ENCODE measurements at places on chromosomes 3 and 15. TPM values are rescaled to one million over a fixed set of nuclear protein-coding genes. Genes with fewer than 3 reads are reported as not detected.

SERINC4 gene
- total RNA-seq, result 0.15 TPM

DNA sequence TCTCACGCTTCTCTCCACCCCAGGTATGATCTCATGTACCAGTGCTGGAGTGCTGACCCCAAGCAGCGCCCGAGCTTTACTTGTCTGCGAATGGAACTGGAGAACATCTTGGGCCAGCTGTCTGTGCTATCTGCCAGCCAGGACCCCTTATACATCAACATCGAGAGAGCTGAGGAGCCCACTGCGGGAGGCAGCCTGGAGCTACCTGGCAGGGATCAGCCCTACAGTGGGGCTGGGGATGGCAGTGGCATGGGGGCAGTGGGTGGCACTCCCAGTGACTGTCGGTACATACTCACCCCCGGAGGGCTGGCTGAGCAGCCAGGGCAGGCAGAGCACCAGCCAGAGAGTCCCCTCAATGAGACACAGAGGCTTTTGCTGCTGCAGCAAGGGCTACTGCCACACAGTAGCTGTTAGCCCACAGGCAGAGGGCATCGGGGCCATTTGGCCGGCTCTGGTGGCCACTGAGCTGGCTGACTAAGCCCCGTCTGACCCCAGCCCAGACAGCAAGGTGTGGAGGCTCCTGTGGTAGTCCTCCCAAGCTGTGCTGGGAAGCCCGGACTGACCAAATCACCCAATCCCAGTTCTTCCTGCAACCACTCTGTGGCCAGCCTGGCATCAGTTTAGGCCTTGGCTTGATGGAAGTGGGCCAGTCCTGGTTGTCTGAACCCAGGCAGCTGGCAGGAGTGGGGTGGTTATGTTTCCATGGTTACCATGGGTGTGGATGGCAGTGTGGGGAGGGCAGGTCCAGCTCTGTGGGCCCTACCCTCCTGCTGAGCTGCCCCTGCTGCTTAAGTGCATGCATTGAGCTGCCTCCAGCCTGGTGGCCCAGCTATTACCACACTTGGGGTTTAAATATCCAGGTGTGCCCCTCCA is 19.1 kb downstream of the TYRO3 start:
- no peak for DNase-seq

GRCh38 chr3:61648481-61648880 is 87.1 kb downstream of the PTPRG start:
- DNase-seq, result no peak

DNA sequence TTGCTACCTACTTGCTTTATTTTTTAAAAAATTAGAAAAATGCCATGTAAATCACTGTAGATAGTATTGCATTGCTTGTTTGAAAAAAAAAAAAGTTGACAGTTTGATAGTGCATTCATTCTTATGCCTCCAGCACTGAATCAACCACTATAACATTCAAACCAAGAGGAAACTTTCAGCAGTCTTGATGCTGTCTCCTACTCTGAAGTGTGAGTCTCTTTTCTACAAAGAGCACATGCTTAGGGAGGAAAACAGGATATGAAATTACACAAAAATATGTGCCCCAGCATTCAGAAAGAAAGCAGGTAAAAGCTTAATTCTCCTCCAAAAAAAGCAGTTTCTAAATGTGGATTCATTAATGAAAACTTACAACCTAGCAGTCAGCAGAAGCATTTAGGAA is 78.3 kb downstream of the ZBTB20 start:
- DNase-seq, result no peak

C3orf20 gene
- not detected for total RNA-seq

DNA sequence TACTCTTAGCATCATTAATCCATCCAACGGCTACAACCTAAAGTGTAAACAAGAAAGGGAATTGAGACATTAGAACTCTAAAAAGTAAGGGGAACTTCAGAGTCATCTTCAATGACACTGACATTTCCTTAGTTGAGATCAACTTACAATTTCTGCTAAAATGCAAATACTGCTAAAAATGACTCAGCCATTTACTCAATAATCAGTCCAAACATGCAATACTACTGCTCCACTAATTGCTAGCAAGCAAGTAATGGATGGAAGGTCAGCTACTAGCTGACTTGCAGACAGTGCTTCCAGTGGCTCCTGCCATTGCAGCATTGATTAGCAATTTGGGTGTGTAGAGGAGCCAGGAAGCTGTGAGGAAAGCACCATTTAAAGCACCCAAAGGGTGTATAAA is 28.4 kb downstream of the CD200R1L start:
- DNase-seq, result no peak

PRR20G gene
- total RNA-seq, result not detected

KCNMB3 gene
- 1.3 TPM for total RNA-seq

- DNase-seq, result no peak
These were observed 152.7 kb downstream of the NFKBIZ start for GRCh38 chr3:102002056-102002455.

- DNase-seq, result no peak
These were observed 12.2 kb downstream of the PPARG start for GRCh38 chr3:12301031-12301430.
